ENCODE measurements at places on chromosomes 3 and 15.

DNA sequence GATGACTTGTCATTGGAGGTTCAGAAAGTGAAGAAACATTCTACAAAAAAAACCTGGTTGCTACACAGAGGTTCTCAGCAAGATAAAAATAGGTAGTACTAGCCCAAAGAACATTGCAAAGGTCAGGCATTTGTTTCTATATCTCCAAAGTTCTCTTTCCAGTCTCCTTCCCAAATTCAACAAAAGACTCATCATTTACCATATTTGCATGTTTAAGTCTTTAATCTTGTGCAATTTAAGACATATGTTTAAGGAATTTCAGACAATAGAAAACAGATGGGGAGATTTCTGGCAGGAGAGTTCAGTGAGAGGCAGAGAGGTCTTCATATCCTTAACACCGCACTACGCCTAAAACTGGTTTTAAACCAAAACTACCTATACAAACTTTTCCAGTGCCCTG lies 173.8 kb upstream of the THBS1 start:
- no peak for DNase-seq

DNA sequence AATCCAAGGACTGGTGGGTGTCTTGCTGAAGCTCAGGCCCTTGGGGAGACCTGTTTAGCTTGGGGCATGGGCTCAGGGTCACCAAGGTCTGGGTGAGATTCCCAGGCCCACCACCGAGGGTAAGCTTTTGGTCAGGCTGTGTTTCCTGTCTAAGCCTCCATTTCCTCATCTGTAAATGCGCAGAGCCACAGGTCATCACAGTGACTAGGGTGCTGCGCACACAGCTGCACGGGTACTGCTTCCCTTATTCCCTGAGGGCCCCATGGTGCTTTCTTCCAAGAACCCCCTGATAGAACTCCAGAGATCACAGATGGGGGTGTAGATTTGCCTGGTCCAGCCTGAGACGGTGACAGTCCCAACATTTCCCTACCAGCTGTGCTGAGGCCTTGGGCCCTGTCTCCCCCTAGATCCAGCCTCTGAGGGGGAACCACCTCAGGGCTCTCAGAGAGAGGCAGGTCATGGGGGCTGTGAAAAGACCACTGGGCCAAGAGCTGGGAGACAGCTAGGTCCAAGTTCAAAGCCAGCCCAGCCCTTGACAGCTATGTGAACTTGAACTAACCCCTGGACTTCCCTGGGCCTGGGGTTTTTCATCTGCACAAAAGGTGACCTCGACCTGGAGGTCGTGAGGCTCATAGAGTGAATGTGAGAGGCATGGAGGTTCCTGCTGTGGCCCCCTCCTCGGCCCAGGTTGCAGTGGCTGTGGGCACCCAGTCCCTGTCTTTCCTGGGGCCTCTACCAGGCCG lies 60.7 kb downstream of the SEMA3G start:
- DNase-seq: no peak

GRCh38 chr3:159766563-159767185 lies 222.0 kb upstream of the IL12A start:
- no peak for DNase-seq

DNA sequence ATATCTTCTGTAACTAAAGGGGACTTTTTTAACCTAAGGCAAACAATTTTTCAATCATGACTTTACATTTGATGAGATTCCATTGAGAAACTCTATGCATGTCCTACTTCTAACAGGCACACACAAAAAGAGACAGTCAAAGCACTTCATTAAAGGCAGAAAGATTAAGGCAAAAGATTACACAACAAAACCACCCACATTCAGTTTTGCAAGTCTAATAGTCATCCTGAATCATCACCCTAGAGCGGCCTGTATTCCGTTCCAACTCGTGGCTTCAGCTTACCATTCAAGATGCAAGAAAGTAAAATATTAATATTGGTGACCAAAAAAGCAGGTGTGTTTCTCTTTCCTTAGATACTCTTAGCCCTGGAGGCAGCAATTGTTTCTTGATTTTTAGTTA lies 205.9 kb downstream of the P3H2 start:
- DNase-seq: no peak

DNA sequence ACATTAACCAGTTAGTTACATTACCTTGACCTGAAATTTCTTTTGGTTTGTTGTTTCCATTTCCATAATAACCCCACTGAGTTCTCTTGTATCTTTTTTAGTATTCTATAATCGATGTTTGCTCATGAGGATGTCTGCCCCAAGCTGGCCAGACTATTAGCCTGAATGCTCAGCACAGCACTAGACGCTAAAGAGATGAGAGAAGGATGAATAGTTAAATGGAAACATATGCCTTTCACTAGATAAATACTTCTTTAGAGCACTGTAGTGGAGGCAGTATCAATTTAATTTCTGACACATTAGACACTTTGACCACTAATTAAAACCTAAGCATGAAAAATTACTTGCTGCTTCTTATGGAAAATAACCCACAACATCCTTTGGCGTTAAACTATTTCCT lies 654.9 kb upstream of the KCNMB2 start:
- DNase-seq: no peak

DNA sequence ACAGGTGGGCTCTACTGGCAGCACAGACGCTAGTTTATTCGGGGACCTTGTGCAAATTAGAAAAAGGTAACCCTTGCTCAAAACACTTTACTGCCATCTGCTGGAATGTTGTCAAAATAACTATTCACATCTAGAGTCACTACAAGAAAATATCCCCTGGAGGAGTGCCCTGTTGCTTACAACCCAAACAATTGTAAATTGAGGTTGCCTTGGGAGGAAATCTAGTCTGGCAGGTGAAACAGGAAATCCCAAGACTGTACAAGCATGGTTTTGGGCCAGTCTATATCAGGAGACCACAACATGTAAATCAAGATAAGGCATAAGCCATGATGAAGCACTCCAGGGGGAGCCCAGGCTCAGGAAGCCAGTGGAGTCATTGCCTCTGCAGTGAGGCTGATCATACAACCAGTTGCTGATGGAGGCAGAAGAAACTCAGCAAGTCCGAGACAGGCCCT lies 136.8 kb upstream of the ACP3 start:
- DNase-seq: no peak

- DNase-seq: no peak
Measured at GRCh38 chr15:53331328-53332190, 427.9 kb downstream of the WDR72 start.
